ENCODE measurements at places on chromosomes 13 and 19.

DNA sequence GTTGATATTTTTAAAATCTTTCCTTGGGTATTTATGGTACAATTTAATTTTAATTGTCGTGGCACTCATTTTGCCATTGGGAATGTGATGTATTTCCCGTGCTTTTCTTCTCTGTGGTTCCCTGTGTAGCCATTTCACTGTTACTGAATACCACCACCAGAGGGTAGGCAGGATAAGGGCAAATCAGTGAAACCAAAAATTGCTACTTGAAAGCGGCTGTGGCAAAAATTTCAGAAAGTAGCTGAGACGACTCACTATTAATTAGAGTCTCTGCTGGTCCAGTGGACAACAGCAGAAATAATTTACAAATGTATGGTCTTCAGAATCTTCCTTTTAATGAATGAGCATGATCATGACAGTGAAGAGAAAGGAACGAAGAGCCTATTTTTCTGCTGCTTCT, 34.4 kb upstream of the MIR17HG start:
- peak; percentile 3 for DNase-seq

- DNase-seq: no peak
Measured at GRCh38 chr19:435056-435706, 25.7 kb downstream of the SHC2 start.

DNA sequence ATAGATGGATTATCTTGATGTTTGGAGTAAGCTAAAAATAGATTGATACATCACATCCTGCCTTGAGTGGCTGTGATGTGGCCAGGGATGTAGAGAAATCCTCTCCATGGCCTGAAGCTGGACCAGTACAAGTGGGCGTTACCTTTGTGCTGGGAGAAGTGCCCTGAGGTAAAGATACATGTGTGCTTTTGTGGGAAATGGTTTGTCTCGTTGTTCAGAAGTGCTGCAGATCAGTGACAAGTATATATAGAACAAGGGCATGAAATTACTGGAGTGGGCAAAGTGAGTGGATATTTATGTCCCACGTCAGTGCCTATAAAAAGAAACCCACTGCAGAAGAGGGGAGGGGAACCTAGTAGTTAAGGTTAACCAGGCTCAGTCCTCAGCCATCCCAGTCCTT, 12.2 kb upstream of the ZNF304 start:
- no peak for DNase-seq

GRCh38 chr19:33660410-33661124, 38.8 kb downstream of the CHST8 start:
- DNase-seq: no peak

DNA sequence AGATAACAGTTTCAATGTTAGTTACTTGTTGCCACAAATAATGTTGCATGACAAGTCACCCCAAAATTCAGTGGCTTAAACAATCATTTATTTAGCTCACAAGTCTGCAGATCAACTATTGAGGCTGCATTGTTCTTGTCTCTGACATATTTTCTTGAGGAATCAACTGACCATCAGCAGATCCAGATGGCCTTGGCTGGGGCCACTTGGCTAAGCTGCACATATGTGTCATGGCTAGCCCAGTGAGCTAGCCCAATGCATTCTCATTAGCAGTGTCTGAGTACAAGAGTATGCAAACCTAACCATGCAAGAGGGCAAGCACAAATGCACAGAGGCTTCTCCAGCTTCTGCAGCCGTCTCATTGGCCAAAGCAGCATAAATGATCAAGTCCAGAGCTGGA, 180.4 kb downstream of the DNAJC15 start:
- no peak for DNase-seq

DNA sequence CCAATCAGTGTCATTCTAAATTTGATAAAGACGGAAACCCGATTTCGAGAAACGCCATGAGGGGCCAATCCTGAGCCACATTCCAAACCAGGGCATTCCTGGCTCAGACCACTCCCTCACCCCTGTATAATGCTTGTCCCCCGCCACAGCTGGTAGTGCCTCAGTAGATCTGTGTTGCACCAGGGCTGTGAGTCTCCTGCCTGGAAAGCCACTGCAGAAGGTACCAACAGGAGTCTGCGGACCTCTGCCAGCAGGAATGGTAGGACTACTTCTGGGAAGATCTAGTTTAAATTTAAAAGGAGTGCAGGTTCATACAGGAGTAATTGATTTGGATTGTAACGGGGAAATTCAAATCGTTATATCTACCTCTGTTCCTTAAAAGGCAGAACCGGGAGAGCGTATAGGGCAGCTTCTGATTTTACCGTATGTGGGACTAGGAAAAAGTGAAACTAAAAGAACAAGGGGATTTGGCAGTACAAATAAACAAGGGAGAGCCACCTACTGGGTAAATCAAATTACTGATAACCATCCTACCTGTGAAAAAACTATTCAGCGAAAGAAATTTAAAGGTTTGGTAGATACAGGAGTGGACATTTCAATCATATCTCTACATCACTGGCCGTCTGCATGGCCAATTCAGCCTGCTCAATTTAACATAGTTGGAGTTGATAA, 20.8 kb upstream of the ZNF266 start:
- DNase-seq: no peak

DNA sequence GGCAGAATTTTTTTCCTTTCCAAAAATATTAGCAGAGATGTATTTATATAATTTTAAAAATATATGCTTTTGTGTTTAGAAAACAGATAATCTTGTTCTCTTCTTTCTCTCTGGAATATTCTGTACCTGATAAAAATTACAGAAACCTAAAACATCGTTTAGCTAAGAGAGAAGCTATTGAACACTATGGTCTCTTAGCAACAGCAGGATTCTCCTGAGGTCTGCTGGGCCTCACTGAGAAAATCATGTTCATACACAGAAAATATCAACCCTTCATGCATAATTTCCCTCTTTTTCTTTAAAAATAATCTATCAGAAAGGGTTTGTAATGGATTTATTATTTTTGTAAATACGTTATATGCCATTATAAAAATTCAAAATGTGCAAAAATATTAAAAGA, 242.2 kb downstream of the DCLK1 start:
- DNase-seq: no peak

DNA sequence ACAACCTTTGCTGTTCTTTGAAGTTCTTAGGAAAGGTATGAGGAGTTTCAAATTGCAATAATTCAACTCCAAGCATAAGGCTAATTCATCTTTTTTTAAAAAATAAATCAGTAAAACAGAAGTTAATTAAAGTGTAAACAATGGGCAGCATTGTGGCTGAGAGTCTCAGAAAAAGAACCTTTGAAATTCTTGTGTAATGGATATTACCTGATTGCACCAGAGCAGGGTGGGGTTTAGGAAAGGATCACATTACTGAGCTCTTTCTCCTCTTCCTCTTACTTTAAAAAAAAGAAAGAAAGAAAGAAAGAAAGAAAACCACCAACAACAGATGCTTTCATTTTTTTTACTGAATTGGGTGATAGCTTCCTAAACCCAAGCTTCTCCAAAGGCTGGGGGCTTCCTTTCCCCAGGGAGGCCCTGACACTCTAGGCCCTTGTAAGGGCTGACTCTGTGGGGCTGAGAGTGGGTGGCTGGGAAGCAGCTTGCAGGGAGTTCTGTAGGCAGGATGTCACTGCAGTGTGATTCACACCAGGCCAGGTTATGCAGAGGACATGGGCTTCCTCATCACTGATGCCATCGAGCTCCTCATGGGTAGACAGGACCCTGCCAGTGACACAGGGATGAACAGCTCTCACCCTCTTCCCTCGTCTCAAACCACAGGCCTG, 564.5 kb downstream of the FGF9 start:
- DNase-seq: no peak

- no peak for DNase-seq
Measured at GRCh38 chr13:106083620-106084350, 451.7 kb downstream of the EFNB2 start.

GRCh38 chr13:77480066-77480465, 55.4 kb upstream of the SCEL start:
- DNase-seq: no peak

DNA sequence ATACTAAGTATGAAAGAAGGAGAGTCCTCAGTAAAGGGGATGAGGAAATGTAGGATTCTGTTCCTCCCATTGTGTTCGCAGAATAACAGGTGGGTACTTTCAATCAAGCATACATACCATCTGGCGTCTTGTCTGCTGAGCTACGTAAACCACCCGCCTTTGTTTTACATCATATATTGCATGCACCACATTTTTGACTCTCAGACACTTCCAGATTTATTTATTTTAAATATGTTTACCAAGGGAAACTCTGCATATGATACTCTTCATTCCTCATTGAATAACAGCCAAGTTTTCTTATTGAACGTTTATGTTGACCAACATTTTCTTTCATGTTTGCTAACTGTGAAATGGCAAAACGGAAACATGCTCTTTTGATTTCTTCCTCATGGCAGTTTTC, 174.1 kb downstream of the FGF14 start:
- no peak for DNase-seq

Data from HS-5 (cell line).